Spinal cord (tissue), 10 donors: ENCODE measurements at places on chromosomes 3 and 15. TPM values are rescaled to one million over a fixed set of nuclear protein-coding genes. Genes with fewer than 3 reads are reported as not detected.

Gene NMNAT3
- polyA plus RNA-seq = 10.1 TPM

Gene CKMT1B
- polyA plus RNA-seq = 120 TPM

Gene DNAH12
- polyA plus RNA-seq = 6.1 TPM

Gene LRIG1
- 156 TPM for polyA plus RNA-seq

Gene CDHR4
- polyA plus RNA-seq = 0.47 TPM

Gene GOLGA8N
- 21.0 TPM for polyA plus RNA-seq

Gene GRK7
- polyA plus RNA-seq = not detected

Gene ITIH3
- polyA plus RNA-seq = 6.2 TPM

Gene NOX5
- 0.81 TPM for polyA plus RNA-seq

Gene NR2E3
- 0.71 TPM for polyA plus RNA-seq

Gene PLD1
- 31.1 TPM for polyA plus RNA-seq

Gene FGF12
- 94.5 TPM for polyA plus RNA-seq

Gene CCR8
- polyA plus RNA-seq = not detected

Gene CLDN18
- 0.44 TPM for polyA plus RNA-seq

Gene PYDC2
- not detected for polyA plus RNA-seq

Gene ANKRD34C
- 0.48 TPM for polyA plus RNA-seq

Gene HTD2
- polyA plus RNA-seq = 12.5 TPM

Gene TGM5
- not detected for polyA plus RNA-seq

Gene FSD2
- polyA plus RNA-seq = 0.63 TPM

Gene RASGRF1
- 34.1 TPM for polyA plus RNA-seq

Gene ARF4
- 194 TPM for polyA plus RNA-seq

Gene SERPINI1
- 85.7 TPM for polyA plus RNA-seq

Gene HGD
- polyA plus RNA-seq = 0.98 TPM

Gene NBEAL2
- polyA plus RNA-seq = 16.4 TPM

Gene PRSS50
- 0.33 TPM for polyA plus RNA-seq

Gene DPPA4
- polyA plus RNA-seq = 15.2 TPM

Gene FBXL22
- polyA plus RNA-seq = 2.4 TPM

Gene EPHA6
- polyA plus RNA-seq = 12.7 TPM

Gene CADPS
- polyA plus RNA-seq = 212 TPM

Gene GOLGA8G
- polyA plus RNA-seq = 0.21 TPM

Gene MITF
- polyA plus RNA-seq = 4.5 TPM

Gene BUB1B
- 17.1 TPM for polyA plus RNA-seq

Gene UTS2B
- polyA plus RNA-seq = 11.6 TPM

Gene PLA2G4D
- polyA plus RNA-seq = 0.10 TPM
